ENCODE measurements at places on chromosomes 3 and 15.

GRCh38 chr15:71691458-71692417 lies 118.6 kb upstream of the NR2E3 start:
- peak; percentile 39 for DNase-seq

DNA sequence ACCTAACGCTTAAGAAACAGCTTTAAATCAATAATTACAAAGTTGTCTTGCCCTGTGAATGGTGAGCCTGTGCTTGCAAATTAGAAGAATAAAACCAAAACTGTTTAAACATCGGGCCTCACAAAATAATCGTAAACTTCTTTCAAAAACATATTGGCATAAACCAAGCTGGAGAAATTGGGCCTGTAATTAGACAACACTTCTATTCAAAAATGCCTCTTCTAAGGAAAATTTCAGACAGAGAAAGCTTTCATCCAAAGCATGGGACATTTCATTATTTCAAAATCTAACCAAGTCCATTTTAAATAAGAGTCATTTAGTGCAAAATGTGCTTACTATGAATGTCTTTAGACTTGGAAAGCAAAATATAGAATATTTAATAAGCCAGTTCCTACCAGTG lies 35.5 kb upstream of the GNB4 start:
- DNase-seq, result no peak

DNA sequence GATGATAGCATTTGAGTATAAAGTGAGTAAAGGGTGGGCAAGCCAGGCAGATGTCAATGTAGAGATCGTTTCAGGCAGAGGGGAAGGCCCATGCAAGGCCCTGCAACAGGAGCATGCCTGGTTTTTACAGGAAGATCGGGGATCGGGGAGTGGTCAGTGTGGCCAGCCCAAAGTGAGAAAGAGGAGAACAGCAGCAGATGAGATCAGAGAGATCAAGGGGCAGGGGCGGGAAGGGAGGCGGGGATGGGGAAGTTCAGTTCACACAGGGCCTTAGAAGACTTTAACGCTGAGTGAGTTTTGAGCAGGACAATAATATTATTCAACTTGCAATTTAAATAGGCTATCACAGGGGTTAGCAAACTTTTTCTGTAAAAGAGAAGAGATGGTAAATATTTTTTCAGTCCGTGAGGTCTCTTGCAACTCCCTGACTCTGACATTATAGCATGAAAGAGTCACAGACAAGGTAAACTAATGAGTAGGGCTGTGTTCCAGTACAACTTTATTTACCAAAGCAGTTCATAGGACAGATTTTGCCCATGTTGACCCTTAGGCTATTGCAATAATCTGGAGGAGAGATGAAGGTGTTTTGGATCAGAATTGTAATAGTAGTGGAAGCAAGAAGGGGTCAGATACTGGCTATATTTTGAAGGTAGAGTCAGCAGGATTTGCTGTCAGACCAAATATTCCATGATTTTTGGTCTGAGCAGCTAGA lies 12.4 kb upstream of the CD47 start:
- no peak for DNase-seq

DNA sequence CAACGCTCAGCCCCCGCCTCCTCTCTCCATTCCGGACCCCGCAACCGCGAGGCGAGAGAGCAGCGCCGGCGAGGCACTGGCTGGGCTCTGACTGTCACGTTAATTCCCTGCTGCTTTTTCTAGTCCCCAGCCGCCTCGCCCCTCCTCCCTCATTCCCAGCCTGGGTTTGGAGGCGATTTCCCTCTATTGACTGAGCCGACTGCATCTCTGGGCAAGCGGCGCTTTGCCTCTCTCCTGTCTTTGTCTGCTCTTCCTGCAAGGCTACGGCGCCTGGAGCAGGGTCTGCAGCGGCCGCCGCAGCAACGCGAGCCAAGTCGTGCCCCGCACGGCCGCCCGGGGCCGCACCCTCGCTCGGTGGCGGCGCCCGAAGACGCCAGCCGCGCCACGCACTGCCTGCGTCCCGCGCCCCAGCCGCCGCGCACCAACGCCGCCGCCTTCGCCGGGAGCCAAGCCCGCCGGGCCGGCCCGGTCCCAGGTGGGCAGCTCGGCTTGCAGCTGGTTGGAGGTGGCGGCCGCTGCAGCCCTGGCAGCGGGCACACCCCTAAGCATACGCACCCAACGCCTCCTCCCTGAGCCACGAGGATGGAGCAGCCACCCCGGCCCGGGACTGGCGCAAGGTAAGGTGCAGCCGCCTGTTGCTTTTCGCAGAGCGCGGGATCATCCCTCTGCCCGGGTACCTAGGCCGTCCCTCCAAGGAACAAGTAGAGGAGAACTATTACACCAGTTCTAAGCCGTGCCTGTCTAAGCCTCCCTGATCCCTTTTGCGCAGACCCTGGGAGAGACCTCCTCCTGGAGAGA lies at the start of gene LRRC3B:
LRRC3B (plus strand) TSS at position 152 of the 798 bp plus-strand sequence. CDS start 86,901 bp downstream, outside the sequence.
- no peak for DNase-seq

DNA sequence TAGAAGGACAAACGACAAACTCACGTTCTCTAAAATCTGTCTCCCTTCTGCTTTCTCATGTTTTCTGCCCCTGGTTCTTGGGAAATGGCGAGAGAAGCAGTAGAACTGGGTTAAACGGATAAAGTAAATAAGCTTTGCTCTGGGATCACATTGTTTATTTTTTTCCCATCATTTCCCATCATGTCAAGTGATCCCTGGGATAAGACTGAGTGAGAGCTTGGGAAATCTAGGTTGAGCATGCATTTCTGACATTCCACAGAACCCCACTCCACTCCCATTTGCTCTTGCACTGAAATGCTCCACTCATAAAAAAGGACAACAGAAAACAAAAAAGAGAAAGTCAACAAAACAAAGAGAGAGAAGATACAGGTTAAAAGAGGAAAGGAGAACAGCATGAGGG lies 69.1 kb downstream of the SEMA6D start:
- no peak for DNase-seq

- DNase-seq, result no peak
These were observed 589.6 kb downstream of the PDCD6IP start for GRCh38 chr3:34387826-34388564.

- DNase-seq, result no peak
These were observed 58.3 kb downstream of the LSM3 start for GRCh38 chr3:14236902-14237301.

DNA sequence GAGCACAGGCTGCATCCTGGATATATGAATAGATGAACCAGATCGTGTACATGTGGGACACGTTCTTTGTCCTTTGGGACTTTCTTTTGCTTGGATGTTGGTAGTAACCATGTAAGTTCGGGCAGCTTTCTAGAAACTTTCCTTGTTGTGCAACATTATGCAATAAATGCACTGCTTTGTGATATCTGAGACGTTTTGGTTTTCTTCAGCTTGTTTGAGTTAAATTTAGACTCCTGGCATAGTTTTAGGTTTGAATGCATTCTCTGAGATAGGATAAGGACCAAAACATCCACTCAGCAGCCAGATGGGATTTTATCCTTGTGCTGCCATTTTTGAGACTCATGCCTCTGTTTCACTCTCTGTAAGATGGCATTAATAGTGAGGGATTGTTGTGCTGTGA lies 158.9 kb downstream of the IGF1R start:
- DNase-seq, result no peak

GRCh38 chr3:114427285-114428043 lies 133.6 kb downstream of the TIGIT start:
- no peak for DNase-seq

- no peak for DNase-seq
These were observed 66.3 kb upstream of the NAALADL2 start for GRCh38 chr3:174792864-174793263.

GRCh38 chr15:50107591-50108408 lies 11.2 kb downstream of the ATP8B4 start:
- DNase-seq, result no peak

Measured in large intestine (tissue), 12 donors.